ENCODE measurements at places on chromosomes 2 and 18.

GRCh38 chr2:157244691-157245090 lies 12.8 kb upstream of the GALNT5 start:
- DNase-seq = no peak

DNA sequence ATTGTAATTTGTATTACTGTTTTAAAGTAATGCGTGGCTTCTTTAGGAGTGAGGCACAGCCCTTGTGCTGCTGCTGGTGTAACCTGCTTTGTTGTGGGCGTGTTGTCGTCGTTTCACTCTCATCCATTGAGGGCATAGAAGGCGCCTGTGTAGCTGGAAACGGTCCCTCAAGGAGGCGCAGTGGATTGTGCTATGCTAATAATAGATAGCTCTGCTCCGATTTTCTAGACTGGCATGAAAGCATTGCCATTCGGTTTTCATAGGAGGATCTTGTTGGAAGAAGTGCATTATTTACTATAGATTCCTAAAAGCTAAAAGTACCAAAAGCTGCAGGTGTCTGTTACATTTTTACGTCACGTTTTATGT lies 17.9 kb downstream of the RAB12 start:
- no peak for DNase-seq

DNA sequence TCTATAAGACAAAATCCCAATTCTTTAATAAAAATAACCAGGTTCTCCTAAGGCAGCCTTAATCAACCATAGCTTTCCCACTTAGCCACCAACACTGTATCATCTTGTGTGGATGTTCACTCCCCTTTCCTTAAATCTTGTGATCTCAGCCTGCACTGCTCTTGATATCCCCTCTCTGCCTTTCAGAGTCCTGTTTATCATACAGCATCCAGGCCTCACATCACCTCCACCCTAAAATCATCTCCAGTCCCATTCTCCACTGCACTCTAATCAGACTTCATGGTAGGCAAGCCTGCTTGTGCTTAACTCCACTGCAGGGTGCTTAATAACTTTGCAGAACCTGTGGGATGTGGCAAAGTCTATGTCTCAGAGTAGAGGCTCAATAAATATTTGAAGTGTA lies 18.8 kb downstream of the ARHGAP15 start:
- DNase-seq = no peak

DNA sequence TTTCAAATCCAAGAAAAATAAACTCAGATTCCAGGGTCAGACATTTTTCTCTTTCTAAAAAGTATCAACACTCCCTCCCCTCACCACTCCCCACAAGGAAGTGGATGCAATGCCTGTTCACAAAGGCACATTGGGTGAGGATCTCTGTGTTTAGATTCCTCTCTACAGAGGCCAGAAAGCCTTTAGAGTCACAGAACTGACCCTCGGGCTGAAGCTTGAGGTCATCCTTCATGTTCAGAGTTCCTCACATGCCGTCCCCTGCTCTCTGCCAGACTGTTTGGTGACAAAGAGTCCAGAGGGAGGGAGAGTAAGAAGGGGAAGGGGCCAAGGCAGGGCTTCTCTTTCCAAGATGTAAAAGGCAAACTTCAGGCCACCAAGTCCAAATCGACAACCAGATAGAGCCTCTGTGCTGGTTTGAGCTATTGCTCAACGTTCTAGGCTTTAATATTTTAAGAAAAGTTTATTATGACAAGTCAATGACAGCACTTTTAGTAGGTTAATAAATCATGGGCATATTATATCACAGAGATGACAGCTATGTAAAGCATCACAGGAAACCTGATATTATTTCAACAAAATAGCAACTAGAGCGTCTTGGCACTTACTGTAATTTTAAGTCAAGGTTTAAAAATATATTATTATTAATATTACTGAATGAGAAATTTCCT lies 269.4 kb downstream of the ETAA1 start:
- DNase-seq = no peak

DNA sequence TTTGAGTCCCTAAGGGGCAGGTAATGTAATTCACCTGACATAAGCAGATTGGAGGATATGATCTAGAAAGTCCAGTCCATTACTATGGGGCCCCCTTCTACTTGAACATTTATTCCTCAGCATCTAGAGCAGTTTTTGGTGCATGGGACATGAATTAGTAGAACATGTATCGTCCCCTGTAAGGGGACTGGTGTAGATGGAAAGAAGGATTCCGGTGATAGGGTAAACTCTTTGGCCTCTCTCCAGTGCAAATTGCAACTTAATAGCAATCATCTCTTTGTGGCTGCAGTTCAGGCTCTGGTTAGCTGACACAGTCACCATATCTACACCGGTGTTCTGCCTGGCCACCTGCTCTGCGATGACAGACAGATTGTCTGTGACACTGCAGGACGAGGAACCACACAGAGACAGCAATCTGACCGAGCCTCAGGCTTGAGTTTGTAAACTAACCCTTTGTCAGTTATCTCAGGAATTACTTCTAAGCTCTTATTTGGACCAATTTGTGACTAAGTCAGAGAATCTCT lies 6.4 kb upstream of the SLC8A1 start:
- DNase-seq = no peak

DNA sequence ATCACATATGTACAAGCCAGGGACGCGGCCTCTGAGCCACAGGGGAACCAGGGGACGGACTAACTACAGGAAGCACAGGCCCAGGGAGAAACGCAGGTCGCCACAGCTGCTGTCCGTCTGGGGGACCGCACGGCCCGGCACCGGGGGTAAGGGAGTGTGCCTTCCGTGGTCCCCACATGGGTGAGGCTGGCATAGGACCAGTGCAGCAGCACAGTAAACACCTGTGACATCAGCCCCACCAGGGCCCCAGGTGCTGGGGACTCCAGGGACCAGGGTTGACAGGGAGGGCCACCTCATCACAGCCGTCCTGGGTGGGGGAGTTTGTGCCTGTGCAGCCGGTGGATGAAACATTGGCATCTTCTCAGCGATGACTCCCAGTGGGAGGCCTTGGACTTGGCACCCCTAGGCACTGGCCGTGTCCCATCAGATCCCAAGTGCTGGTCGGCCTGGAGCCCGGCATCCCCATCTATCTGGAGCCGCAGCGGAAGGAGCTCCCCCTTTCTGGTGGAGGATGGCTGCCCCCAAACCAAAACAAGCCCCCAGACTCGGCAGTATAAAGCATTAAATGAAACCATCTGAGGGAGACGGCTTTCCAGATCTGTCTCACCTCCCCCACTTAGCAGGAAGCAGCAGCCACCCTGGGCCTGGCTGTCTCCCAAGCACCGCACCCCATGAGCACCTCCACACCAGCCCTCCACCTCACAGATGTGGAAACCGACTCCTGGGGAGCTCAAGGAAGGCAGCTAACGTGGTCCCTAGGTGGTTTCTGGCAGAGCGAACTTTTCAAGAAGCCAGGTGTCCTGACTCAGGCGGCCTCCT lies 22.5 kb downstream of the AQP12A start:
- DNase-seq = no peak

DNA sequence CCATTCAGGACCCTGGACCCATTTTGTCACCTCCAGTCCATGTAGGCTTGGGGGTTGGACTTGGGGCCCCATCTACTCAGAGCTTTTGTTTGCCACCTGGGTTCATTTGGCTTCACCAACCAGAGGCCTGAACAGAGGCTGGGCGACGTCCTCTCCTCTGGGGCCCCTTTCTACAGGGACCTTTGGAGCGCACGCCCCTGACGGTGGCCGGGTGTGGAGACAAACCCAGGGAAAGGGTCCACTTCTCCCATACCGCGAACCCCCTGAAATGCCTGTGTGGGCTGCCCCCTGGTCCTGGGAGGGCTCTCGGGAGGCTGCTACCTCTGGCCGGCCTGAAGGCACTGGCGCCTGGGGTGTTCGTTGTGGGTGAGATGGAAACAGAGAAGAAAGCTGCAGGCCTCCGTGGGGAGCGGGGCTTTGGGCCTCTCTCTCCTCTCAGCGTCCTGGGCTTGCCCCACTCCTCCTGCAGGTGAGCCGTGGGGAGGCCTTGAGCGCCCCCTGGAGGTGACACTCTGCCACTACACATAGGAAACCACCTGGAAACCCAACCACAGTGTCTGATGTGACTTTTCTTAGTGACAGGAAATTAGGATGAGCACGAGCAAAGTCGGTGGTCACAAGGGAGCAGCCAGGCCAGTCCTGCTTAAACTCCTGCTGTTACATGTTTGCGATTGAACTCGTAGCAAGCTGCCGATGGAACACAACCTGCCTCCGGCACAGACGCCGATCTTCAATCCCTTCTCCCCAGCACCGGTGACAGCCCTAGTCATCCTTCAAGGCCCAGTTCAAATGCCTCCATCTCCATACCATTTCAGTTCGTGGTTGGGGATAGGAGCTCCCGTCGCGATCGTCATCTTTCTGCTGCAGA lies 12.0 kb upstream of the NTSR2 start:
- no peak for DNase-seq

DNA sequence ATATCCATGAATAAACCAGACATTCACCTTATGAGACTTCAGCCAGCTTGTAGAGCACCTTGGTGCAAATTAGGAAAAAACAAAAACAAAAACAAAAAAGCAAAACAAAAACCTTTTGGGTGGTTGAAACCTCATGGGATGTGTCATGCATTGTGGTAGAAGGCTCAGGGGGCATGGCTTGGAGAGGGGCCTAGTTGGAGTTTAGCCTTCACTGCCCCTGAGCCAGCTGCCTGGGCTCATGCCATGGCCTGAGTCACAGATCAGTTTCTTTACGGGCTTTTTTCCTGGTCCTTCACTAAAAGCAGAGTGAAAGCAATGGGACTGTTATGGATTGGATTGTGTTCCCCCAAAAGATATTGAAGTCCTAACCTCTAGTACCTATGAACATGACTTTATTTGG lies 22.0 kb upstream of the DAPL1 start:
- no peak for DNase-seq

DNA sequence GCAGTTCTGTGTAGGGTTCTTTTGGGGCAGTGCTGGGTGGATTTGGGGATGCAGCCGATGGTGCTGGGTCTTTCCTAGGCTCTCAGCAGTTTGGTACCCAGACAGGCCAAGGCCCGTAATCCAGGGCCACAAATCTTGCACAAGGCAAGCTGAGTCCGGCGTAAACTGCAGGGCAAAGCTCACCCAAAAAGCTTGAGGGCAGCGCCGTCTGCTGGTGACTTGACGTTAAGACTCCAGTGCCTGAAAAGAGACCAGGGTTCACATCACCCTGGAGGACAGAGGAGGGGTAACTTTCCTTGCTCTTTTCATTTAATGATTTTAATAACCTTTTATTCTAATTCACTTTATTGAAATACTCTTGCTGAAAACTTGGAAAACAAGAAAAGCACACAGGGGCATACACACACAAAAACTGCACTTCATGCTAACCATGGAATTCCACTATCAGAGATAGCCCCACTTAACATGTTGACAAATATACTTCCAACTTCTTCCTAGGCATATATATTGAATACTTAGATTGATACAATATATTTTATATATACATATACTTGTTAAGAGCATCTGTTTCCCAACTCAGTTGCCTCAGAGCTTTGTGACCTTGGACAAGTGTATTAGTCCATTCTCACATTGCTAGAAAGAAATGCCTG lies 38.9 kb downstream of the CNGA3 start:
- DNase-seq = peak; percentile 67

GRCh38 chr2:176117823-176118371 lies 1.3 kb downstream of the HOXD10 start:
- no peak for DNase-seq

DNA sequence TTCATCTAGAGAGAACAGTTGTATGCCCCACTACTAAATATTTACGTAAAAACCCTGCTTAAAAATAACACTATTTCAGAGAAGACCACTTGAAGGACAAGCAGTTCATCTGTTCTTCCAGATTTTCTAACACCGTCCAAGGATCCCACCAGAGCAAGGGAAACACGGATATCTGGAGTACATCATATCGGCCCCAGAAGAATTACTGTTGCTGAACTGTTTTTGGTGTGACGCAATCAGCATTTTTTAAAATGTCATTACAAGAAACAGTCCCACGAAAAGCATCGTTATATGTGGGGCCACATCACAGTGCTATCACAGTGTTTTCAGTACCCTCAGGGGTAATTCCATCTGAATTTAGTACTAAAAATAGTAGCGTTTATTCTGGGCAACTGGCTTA lies 134.5 kb upstream of the PKDCC start:
- no peak for DNase-seq

DNA sequence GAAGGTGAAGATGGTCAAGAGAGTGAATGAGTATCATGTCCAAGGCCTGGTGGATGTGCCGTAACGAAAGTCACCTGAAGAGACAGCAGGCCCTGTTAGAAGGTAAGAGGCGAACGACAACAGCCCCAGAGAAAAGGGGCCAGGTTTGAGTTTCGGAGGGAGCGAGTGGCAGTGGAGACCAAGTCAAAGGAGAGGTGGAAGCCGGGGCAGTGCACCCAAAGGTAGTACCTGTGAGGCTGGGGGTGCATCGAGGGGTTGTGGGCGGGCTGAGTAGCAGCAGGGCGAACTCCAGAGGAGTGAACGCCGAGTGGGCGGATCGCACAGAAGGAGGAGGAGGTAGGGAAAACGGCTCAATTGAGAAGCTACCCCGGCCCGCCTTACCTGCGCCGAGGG lies 358 bp downstream of the USP37 start:
- DNase-seq = no peak

DNA sequence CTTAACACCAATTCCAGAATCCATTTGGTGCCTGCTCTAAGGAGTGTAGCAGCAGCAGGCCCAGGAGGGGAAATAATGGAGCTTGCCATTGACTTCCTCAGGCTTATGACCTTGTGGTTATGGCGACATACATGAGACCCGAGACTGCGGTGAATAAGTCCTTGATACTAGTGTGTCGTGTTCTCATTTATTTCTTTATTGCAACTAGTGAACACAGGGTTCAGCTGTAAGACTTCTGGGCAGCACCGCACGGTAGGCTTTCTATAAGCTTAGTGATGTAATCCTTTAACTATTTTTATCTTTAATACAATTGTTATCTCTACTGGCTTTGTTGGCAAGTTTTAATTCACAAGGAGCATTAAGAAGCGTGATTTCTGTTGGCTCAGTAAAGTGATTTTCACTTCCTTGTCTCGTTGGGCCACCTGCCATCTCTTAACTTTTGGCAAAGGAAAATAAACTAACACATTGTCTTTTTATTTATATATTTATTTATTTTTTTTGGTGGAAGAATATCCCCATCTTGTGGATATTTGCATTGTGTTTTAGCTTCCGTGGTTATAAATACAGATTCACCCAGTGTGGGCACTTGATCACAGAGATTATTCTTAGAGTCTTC lies 139.8 kb downstream of the LTBP1 start:
- no peak for DNase-seq

- DNase-seq = peak; percentile 65
Measured at GRCh38 chr2:23404426-23404825, 19.4 kb downstream of the KLHL29 start.

- DNase-seq = no peak
Measured at GRCh38 chr2:75194184-75194868, 5.0 kb downstream of the TACR1 start.

DNA sequence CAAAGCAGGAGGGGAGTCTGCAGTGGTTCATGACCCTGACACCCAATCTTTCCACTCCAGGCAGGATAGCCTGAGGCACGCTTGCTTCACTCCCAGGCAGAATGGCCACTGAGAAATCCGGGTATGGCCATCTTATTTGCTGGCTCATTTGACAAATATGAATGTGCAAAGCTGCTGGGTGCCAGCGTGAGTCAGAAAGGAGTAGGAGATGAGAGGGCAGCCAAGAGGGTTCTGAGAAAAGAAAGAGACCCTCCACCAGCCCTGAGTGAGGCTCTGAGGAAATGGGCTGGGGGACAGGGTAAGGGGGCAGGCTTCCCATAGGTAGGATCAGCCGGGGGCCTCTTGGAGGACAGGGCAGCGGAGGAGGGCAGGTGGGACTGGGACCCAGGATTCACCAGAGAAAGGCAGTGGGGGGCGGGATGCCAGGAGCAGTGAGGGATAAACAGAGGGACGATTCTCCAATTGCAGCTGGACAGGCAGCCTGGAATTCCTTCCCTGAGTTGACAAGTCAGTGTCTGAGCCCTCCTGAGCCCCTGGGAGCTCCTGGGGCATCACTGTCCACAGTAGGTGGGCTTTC lies 15.2 kb downstream of the RAMP1 start:
- DNase-seq = no peak

Data from Panc1 (cell line).